ENCODE measurements at places on chromosomes 13 and 19.

GRCh38 chr19:42442833-42443232 is at the start of gene CXCL17:
TSS of gene CXCL17 (minus strand) at chr19:42442946. CDS start at chr19:42442832, 114 bp downstream.
- DNase-seq, result no peak

DNA sequence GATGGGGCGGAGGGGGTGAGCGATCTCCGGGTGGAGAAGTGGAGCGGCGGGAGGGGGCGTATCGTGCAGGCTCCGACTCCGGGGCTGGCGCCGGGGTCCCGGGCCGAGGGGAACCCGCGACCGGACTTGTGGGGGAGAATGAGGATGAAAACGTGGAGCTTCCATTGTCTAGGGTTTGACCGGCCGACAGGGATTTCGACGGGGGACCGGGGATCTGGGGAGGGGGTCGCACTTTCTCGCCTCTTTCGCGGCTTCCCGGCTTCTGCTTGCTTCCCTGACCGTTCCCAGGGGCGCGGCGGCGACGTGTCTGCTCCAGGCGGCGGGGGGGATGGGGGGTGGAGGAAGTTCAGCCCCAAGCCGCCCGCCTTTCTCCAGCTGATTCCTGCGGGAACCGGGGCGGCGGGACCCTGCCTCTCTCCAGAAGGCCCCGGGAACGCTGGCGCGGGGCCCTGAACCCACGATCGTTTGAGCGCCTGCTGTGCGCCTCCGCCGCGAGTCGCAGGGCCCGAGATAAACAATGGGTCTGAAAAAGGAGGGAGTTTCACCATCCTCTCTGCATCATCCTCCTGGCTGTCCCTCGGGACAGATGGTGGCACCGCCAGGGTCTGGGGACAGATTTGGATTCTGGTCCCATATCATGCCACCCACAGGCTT is 790 bp downstream of the TPM4 start:
- DNase-seq, result peak; percentile 30

- no peak for DNase-seq
Observed at GRCh38 chr13:113152984-113153809, 5.3 kb upstream of the PROZ start.

- DNase-seq, result no peak
Observed at GRCh38 chr13:20776751-20777150, 3.0 kb upstream of the EEF1AKMT1 start.

GRCh38 chr13:112806739-112807652 is 117.2 kb downstream of the ATP11A start:
- DNase-seq, result no peak

GRCh38 chr19:27635401-27635800 is 1577.5 kb downstream of the UQCRFS1 start:
- DNase-seq, result no peak

- no peak for DNase-seq
Observed at GRCh38 chr19:6639439-6639838, 30.5 kb downstream of the TNFSF14 start.

- no peak for DNase-seq
Observed at GRCh38 chr13:55000844-55001243, 1972.2 kb downstream of the OLFM4 start.

DNA sequence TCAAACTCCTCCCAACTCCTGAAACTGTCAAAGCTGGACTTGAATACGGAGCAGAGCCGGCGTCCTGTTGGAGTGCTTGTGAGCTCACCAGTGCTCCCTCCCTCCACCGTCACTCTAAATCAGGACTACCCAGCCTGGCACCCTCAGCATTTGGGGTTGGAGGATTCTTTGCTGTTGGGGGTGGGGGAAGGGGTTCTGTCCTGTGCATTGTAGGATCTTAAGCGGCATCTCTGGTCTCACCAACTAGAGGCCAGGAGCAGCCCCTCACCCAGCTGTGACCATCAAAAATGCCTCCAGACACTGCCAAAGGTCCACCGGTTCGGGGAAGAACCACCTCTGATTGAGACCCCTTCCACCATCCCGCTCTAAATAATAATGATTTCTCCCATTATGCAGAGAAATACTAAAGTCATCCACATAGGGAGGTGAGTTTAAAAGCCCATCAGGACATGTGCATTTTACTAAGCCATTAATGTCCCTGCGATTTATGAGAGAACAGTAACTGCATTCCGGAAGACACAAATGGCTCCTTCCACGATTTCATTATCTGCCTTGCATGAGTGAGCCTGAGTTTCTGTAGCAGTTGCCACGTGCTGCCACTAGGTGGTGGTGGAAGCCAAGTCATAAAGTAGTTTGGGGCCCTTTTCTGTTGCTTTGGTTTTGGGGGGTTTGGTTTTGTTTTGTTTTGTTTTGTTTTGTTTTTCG is 16.1 kb upstream of the USP29 start:
- peak; percentile 51 for DNase-seq

GRCh38 chr19:19053508-19054314 is 10.1 kb upstream of the SLC25A42 start:
- peak; percentile 75 for DNase-seq

DNA sequence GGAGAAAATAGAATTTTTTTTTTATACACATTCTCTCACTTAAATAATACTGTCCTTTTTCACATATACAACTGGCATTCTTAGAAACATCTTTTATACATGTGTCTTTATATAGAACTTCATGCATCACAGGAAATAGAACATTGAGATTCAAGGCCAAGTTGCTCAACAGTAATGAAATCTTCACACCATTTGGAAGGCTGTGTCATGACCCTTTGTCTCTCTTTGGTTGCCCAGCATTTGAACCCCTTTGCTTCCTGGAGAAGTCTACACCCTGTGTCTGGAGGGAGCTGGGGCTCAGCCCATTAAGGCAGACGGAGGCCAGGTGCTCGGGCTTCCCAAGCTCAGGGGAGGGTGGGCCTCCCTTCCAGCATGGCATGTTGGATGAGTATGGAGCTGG is 41.1 kb downstream of the B3GLCT start:
- no peak for DNase-seq

GRCh38 chr19:51434456-51434855 is 17.0 kb upstream of the SIGLEC10 start:
- no peak for DNase-seq

GRCh38 chr19:35739275-35740107 is 2.8 kb downstream of the IGFLR1 start:
- no peak for DNase-seq

- DNase-seq, result peak; percentile 41
Observed at GRCh38 chr13:67229481-67230403, at the start of gene PCDH9. TSS of gene PCDH9 (minus strand) at chr13:67230336. CDS start at chr13:67228440, 1,896 bp downstream.

DNA sequence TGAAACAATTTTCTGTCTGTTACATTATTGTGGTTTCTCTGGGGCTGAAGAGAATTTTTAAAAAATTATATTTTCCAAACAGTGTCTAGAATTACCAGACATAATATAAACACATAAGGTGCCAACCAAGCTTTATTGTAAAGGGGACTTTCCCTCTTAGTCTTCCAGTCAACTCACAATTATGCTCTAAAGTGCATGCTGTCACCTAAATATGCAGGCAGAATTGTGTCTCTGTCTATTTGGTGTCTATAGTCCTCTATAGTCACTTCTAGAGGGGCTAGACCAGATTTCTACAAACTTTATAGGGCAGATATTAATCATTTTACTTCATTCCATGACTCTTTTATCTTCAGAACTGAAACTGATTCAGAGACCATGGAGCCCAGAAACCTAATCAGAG is 12.8 kb downstream of the ZNF254 start:
- DNase-seq, result no peak

All from HAP-1 (cell line).